G401 (cell line): ENCODE measurements at places on chromosomes 11 and 22. TPM values are rescaled to one million over a fixed set of nuclear protein-coding genes. Genes with fewer than 3 reads are reported as not detected.

APOA4 gene
- not detected in 2 replicates for total RNA-seq

OR2AG2 gene
- not detected in 2 replicates for total RNA-seq

MYO7A gene
- 0.64 and 4.1 TPM in 2 replicates for total RNA-seq

CYTH4 gene
- total RNA-seq = not detected in 2 replicates

TRAPPC4 gene
- 97.7 and 110 TPM in 2 replicates for total RNA-seq

CHRM4 gene
- 0.55 and 5.2 TPM in 2 replicates for total RNA-seq

CCDC86 gene
- total RNA-seq = 16.3 and 23.5 TPM in 2 replicates

JAML gene
- not detected in 2 replicates for total RNA-seq

APOBEC3G gene
- 2.9 and 5.6 TPM in 2 replicates for total RNA-seq

OR8G1 gene
- total RNA-seq = not detected in 2 replicates

KRTAP5-8 gene
- total RNA-seq = not detected in 2 replicates

KRTAP5-10 gene
- total RNA-seq = not detected in 2 replicates

NELL1 gene
- total RNA-seq = 0.34 and 0.86 TPM in 2 replicates

CD3G gene
- total RNA-seq = not detected in 2 replicates

NCAM1 gene
- not detected in 2 replicates for total RNA-seq

C11orf42 gene
- not detected in 2 replicates for total RNA-seq

PLEKHB1 gene
- 2.6 and 18.0 TPM in 2 replicates for total RNA-seq

C11orf16 gene
- total RNA-seq = not detected in 2 replicates

MRGPRX3 gene
- not detected in 2 replicates for total RNA-seq

CBLIF gene
- total RNA-seq = not detected in 2 replicates
